HL-60 (cell line): ENCODE measurements at places on chromosomes 2 and 18.

- DNase-seq = no peak
These were observed 461.1 kb downstream of the LPIN1 start for GRCh38 chr2:12207491-12207890.

- no peak for DNase-seq
These were observed 333.7 kb upstream of the SKOR2 start for GRCh38 chr18:47585136-47585535.

DNA sequence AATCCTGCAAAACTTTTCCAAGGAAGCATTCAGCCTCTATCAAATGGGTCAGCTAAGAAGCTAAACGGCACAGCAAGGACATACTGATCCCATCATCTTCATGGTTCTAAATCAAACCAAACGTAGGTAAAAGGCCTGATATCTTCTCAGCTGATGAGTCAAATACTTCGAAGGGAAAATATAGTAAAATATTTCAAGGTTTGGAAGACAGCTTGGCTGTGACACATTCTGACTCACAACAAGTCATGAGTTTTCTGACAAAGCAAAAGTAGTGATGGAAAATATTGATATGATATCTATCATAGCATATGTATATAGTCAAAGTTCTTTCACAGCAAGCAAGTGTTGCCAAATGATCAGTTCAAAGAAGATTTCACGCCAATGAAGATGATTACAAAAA is 31.5 kb downstream of the DOCK10 start:
- DNase-seq = no peak

- DNase-seq = no peak
These were observed 70.0 kb downstream of the MBP start for GRCh38 chr18:77062518-77063003.

DNA sequence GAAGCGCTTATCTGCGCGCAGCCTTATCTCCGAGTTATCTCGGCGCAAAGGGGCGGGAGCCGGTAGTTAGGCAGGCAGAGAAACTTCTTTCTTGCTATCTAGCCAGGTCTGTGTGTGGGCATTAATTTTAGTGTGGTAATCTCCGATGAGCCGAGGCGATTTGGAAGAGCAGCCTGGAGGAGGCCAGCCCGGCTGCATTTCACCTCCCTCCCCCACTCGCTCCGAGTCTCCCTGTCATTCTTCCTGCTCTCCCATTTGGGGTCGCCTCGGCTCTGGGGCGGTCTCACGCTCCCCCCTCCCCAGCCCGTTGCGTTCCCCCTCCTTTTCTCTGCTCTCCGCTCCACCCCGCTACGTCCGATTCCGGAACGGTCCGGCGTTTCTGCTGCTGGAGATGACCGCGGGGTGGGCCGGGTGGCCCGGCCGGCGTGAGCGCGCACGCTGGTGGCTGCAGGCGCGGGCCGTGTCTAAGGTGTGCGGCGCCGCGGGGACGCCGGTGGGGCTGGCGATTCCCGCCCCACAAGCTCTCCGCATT is 566 bp downstream of the GATA6 start:
- peak; percentile 61 for DNase-seq

DNA sequence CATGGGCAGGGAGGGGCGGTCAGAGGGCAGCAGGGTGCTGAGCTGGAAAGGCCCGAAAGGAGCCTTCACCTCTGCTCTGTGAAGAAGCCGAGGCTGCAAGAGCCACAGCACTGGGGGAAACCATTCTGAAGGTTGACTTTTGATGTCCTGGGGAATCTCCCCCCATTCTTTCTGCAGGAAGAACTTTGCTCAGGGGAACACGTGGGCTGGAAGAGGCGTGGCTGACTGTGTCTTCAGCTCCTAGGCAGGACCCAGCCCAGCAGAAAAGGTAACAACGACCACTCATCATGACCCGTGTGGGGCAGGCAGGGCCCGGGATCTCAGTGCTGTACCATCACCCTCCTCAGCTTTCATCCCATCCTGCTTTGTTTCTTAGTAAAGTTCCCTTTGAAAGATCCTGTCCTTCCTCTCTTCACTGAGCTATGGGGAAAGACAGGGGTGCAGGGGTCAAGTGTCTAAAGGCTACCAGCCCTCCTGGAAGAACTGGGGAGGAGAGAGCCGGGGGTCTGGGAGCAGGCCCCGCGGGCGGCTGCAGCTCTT is 312.7 kb downstream of the CELF4 start:
- no peak for DNase-seq

GRCh38 chr2:186862869-186863709 is 14.1 kb upstream of the ZSWIM2 start:
- DNase-seq = no peak

- DNase-seq = no peak
These were observed 87.9 kb downstream of the ZNF804A start for GRCh38 chr2:184685999-184686841.

DNA sequence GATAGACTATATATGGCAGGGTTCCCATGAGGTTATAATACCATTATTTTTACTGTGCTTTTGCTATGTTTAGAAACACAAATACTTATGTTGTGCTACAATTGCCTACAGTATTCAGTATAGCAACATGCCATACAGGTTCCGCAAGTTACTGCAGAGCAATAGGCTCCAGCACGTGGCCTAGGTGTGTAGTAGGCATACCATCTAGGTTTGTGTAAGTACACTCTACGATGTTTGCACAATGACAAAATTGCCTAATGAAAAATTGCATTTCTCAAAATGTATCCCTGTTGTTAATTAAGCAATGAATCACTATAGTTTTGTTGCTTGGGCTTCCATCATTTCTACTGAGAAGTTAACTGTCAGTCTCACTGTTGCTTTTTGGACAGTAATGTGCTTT is 9.8 kb downstream of the CD302 start:
- DNase-seq = peak; percentile 47

DNA sequence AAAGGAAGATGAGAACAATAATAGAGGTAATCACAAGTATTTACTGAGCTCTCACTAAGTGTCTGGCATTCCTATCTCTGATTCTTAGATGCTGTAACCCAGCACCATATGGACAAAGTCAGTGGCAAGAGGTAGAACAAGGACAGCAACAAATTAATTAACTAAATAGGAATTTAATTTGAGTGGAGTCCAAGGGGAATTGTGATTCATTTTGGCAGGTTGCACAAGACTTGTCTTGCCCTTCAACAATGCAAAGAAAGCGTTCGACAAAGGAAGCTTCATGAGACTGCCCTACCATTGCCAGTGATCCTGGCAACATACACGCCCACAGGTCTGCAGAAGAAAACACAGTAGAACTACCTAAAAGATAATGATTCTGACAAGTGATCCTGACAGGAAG is 221.6 kb downstream of the RBM43 start:
- DNase-seq = no peak

DNA sequence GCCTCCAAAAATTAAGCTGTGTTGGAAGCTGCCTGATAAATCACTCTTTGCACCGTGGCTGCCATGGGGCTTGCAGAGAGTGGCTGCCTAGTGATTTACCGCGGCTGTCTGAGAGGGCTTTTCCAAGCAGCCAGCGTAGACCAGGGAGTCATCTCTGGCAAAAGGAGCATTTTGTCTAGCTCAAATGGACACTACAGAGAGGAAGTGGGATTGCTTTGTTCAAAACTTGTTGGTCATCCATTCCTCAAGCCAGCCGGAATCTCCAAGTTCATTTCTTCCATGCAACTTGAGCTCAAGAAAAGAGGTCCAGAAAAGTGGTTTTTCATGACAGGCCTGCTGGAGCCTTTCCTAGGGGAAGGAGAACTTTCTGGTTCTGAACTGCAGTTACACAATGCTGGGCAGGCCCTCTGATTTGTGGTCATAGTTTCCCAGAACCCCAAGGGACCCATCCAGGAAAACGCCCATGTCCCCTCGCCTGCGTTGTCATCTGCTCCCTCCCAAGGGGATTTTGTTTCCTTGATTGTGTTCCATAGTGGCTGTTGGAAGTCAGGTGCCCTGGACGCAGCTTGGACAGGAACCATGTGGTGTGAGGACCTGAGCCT is 108.1 kb downstream of the TRIB2 start:
- no peak for DNase-seq

GRCh38 chr2:212359425-212360067 is 179.1 kb downstream of the ERBB4 start:
- no peak for DNase-seq

DNA sequence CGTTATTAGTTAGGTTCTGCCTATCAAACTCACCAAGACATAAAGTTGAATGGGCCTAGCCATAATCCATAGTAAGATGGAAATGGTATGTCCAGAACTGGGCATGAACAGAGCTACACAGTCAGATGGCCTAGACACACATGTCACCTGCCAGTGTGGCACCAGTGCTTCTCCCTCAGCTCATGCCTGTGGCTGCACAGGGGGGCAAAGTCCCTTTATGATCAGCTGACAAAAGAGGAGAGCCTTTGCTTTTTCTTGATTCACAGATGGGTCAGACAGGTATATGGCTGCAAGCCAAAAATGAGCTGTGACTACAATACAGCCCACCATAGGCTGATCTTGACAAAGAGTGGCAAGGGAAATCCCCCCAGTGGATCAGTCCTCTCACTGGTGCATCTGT is 28.3 kb upstream of the STARD7 start:
- no peak for DNase-seq

- no peak for DNase-seq
These were observed 38.5 kb downstream of the ASXL3 start for GRCh38 chr18:33616556-33616955.

- no peak for DNase-seq
These were observed 35.6 kb downstream of the HDLBP start for GRCh38 chr2:241279828-241280227.

DNA sequence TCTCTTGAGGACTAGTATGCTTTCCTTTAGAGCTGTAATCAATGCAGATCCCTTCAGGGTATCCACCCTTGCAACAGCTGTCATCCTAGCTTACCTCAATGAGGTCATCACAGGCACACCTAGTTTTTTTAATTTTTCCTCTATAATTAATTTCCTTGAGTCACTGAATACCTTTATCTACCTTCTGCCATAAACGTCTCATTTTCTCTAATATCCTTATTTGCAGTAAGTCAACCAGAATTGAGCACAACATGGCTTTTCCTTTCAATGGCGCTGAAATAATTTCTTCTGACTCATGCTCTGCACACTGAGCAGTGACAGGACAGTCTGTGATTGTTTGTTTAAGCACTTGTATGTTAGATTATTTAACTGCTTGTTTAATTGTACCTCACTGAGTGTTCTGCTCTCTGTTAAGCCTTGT is 49.4 kb downstream of the ETAA1 start:
- no peak for DNase-seq

GRCh38 chr2:53960476-53960875 is 10.3 kb downstream of the PSME4 start:
- DNase-seq = no peak

DNA sequence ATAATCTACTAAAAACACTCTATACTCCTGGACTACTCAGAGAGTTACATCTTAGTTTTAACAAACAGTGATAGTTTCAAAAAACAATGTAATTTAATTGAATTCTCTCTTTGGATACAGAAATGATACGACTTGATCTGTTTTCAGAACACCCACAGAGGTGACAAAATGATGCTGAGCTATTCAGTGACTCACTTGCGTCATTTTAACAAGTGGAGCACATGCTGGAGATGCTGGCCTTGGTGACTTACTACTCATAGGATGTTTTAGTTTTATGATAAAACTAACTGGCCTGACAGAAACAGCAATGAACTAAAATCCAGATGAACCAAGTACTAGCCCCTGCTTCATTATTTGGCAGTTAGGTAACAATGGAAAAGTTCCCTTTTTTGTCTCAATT is 101.3 kb upstream of the ITGB6 start:
- no peak for DNase-seq

DNA sequence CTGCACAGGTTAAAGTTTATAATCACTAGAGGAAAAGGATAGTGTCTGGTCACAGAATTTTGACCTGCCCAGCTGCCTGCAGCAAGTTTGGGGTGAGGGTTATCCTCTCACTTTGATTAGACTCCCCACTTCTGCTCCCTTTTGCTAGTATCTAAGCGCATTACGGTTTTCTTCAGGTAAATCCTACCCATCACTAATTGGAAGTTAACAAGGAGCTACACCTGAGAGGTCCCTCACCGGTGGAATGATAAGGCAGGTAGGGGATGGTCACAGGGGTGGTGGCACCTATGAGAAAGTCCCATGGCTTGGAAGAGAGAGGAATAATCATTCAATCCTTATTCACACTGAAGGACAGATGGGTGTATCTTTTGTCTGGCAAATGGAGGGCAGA is 7.6 kb downstream of the BCL2 start:
- no peak for DNase-seq

- no peak for DNase-seq
These were observed 17.4 kb downstream of the GPR45 start for GRCh38 chr2:105258835-105259350.

DNA sequence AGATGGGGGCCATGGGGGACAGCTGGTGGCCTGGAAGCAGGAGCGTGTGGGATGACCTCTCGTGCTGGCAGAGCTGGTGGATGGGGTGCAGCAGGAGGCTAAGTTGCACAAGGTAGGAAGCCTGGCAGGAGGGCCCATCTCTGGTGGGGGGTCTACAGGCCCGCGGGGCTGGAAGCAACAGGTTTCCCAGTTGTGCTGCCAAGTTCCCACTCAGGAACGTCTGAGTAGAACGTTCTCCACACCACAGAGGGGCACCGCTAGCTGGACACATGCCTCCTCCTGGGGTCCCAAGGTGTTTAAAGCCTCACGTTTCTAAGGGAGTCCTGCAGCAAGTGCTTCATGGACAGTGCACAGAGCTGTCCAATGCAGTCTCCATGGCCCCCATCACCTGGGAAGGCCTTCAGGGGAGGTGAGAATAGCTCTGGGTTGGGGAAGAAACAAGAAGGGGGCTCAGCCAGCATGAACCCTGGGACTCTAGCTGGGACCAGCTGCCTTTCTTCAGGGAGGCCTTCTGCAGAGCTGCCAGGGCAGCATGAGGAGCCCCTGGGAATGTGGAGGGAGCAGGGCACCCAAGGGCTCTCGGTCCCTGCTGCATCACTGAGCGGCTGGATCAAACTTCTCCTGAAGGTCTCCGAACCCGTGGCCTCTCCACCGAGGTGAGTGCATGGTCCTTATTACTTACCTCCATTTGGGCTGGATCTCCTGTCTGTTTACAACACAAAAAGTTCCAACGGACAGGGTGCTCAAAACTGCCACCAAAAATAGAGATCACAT is 80.0 kb downstream of the TWIST2 start:
- DNase-seq = no peak

DNA sequence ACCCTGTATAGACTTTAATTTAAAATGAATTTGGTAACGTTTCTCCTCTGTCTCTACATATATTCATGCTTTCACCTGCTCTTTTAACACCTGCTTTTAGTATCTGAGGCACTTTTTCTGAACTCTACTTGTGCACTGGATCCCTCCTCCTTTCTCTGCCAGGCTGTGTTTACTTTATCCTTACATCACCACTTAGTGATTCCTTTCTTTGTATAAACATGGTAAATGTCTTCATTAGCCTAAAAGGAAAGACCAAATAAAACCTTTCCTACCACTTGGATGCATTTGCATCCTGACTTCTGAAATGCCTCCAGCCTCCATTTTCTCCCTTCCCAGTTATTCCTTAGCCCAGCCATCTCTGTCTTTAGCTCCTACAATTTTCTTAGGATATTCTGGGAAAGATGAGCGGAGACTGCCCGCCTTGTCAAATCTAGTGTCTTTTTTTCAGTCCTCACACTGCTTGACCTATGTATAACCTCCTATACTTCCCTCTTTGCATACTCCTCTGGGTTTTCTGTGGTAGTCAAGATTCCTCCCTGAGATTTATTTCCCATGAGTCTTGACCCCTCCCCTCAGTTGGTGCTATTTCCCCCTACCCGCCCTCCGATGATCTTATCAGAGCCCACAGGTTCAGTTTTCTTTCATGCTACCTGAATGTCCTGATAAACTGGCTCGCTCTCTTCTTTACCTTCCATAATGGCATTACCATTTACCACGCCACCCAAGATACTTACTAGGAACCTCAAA is 44.8 kb downstream of the REL start:
- DNase-seq = no peak

- no peak for DNase-seq
These were observed 151.1 kb downstream of the MBP start for GRCh38 chr18:76981396-76981968.

GRCh38 chr2:190911813-190912212 is 31.2 kb downstream of the GLS start:
- DNase-seq = no peak
